ENCODE measurements at places on chromosomes 1 and 21. TPM values are rescaled to one million over a fixed set of nuclear protein-coding genes. Genes with fewer than 3 reads are reported as not detected.

The NTNG1 gene
- total RNA-seq: 1.6 TPM

- DNase-seq: peak; percentile 41
Measured at GRCh38 chr1:156705321-156705917, at the start of gene CRABP2. Gene CRABP2, minus strand, starts transcription at chr1:156705583. Its CDS starts 137 bp downstream, at chr1:156705446.

DNA sequence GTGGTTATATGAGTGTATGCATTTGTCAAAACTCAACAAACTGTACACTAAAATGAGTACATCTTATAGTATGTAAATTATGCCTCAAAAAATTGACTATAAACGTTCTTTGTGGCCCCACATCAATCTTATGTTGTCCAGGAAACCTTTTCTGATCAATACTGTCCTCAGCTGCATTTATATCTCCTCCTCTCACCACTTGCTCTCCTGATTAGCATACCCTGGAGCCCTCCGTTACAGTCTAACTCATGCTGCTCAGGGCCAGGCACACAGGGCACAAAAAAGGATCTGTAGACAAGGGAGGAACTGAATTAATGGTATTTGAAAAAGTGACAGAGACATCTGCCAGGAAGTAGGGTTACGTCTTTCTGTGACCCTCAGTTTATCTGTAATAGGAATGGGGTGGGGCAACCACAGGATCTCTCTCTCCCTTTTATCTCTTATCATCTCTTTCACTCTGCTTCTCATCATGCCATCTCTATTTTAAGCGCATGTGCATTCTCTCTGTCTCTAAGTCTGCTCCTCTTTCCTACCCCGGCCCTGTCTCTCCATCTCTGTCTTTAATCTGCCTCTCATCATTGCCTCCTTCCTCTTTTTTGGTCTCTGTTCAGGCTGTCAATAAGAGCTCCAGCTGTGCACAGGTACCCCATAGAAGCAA, 7.0 kb upstream of the TAL1 start:
- DNase-seq: no peak

- DNase-seq: no peak
Measured at GRCh38 chr1:199202331-199202730, 563.5 kb downstream of the PTPRC start.

- no peak for DNase-seq
Measured at GRCh38 chr1:199857108-199857507, 170.4 kb upstream of the NR5A2 start.

GRCh38 chr1:171258943-171259342, 10.6 kb downstream of the FMO1 start:
- DNase-seq: no peak

GRCh38 chr1:113929750-113930498, 800 bp downstream of the HIPK1 start:
- peak; percentile 76 for DNase-seq

GRCh38 chr1:179156026-179156425, 73.5 kb downstream of the ABL2 start:
- no peak for DNase-seq

- no peak for DNase-seq
Measured at GRCh38 chr1:172342584-172343239, 77.8 kb upstream of the C1orf105 start.

DNA sequence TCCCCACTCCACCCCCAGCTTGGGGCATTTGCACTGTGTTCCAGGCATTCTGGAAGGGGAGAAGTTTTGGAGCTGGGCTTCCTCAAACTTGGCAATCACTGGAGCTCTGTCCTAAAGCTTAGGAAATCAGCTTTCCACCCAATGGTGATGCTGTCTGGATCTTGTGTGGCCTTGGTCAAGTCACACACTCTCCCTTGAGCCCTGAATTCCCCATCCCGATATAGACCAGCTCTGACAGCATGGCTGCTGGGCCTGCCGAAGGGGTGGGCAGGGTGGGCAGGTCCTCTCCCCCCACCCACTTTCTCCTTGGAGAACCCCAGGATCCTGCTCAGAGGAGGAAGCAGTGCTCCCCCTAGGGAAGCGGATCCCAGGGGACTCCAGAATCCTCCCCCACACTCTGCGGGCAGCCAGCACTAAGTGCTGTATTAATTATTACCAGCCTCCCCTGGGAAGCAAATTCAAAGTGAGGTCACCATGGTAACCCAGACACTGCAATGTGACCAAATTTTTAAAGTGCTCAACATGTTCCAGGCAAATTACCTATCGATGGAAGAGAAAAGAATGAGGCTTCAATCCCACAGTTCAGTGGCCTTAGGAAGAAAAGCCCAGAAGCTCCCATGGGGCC, 21.3 kb upstream of the LDLRAP1 start:
- DNase-seq: no peak

DNA sequence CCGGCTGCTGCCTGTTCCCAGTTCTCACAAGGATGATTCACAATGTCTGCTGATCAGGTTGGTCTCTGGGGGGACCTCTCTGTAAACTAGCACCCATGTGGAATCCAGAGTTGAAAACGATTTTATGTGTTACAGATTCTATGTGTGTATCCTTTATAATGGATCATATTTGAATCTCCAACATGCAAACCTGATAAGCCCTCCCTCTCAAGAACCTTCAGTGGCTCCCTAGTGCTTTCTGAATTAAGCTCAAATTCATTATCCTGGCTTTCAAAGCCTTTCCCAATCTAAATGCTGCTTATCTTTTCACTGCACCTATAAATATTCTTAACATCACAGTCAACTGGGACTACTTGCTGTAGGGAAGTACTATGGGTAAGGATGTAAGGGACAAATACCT, 166.8 kb upstream of the USP24 start:
- DNase-seq: no peak

The KCNJ9 gene
- total RNA-seq: not detected
